ENCODE measurements at places on chromosomes 5 and 9.

- no peaks in the 10 kb centered on the region for H3K27me3 ChIP-seq
- H3K4me3 ChIP-seq: no peak overlapping the region
- no peaks in the 10 kb centered on the region for H3K36me3 ChIP-seq
- no peak for DNase-seq
These were observed 72.7 kb upstream of the ORM1 start for GRCh38 chr9:114250235-114250568.

- H3K4me1 ChIP-seq: peaks cover 62% of the 10 kb centered on the region
- H3K4me3 ChIP-seq: peak overlapping the region; percentile 58
- H3K27me3 ChIP-seq: no peaks in the 10 kb centered on the region
These were observed 138.9 kb downstream of the GADD45G start for GRCh38 chr9:89743573-89744254.

GRCh38 chr5:149147676-149148075, 6.4 kb downstream of the ABLIM3 start:
- no peak overlapping the region for H3K27ac ChIP-seq
- peaks cover 15% of the 10 kb centered on the region for H3K27me3 ChIP-seq
- no peak overlapping the region for H3K4me3 ChIP-seq
- DNase-seq: no peak
- no peaks in the 10 kb centered on the region for H3K4me1 ChIP-seq

DNA sequence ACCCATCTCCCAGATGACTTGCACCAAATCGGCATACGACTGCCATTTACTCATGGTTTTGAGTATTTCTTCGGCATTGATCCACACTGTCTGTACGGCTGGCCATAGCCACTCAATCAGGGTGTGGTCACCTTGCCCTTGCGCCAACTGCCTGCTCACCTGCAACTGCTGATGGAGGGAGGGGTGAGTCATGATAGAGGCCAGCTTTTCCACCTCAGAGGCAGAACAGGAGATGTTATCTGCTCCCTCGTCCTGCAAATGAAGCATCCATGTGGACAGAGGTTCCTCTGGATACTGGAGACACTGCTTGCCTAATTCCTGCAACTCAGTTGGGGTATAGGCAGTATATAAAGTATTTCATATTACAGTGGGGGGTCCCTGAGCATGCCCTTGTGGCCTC, 85.6 kb upstream of the ATP10B start:
- H3K27me3 ChIP-seq: no peaks in the 10 kb centered on the region
- no peak for DNase-seq
- no peaks in the 10 kb centered on the region for H3K4me1 ChIP-seq

GRCh38 chr9:117546894-117547678, 132.2 kb upstream of the ASTN2 start:
- no peak overlapping the region for H3K27ac ChIP-seq
- H3K27me3 ChIP-seq: peaks cover 2% of the 10 kb centered on the region
- H3K36me3 ChIP-seq: no peaks in the 10 kb centered on the region
- H3K4me3 ChIP-seq: no peak overlapping the region
- DNase-seq: no peak

- H3K27me3 ChIP-seq: peaks cover 20% of the 10 kb centered on the region
- peaks cover 13% of the 10 kb centered on the region for H3K36me3 ChIP-seq
- H3K4me1 ChIP-seq: peaks cover 7% of the 10 kb centered on the region
These were observed 704 bp downstream of the CCDC112 start for GRCh38 chr5:115295777-115296123.

GRCh38 chr5:42404366-42404765, 18.9 kb upstream of the GHR start:
- no peaks in the 10 kb centered on the region for H3K4me1 ChIP-seq
- no peak overlapping the region for H3K4me3 ChIP-seq
- DNase-seq: no peak
- no peak overlapping the region for H3K27ac ChIP-seq
- H3K27me3 ChIP-seq: no peaks in the 10 kb centered on the region
- H3K36me3 ChIP-seq: no peaks in the 10 kb centered on the region

DNA sequence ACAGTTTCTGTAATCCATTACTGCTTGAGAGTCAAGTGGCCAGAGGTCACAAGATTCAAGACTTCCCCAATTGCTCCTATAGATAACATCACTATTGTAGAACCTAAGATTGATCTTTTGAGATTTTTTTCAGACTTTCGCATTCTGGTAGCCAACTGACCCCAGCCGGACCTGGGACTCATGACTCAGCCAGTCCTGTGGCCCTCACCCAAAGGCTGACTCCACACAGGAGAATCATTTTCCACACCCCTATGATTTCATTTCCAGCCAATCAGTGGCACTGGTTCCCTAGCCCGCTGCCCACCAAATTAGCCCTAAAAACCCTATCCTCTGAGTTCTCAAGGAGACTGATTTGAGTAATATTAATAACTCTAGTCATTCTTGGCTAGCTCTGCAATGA, 36.2 kb downstream of the TARS1 start:
- H3K36me3 ChIP-seq: peaks cover 47% of the 10 kb centered on the region
- peaks cover 14% of the 10 kb centered on the region for H3K4me1 ChIP-seq
- no peaks in the 10 kb centered on the region for H3K27me3 ChIP-seq
- DNase-seq: no peak

GRCh38 chr9:136140966-136141365, 22.3 kb upstream of the TMEM250 start:
- H3K4me3 ChIP-seq: no peak overlapping the region
- no peaks in the 10 kb centered on the region for H3K4me1 ChIP-seq
- H3K36me3 ChIP-seq: no peaks in the 10 kb centered on the region
- H3K27ac ChIP-seq: no peak overlapping the region

DNA sequence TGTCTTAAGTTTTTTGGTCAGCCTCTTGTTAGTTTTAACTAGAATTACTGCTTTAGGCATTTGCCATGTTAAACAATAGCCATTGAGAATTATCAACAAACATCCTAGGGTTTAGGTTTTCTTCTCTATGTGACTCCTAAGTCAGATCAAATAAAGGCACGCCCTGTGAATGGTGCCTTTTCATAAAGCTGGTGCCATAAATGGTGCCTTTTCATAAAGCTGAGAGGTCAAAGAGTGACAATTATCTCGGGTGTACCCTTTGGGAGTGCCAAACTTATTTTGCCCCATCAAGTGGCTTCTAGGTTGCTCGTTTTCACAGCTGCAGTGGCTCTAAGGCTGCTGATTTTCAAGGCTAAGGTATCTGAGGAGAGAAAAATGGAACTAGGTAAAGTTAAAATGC, 391.6 kb downstream of the DMRTA1 start:
- no peaks in the 10 kb centered on the region for H3K36me3 ChIP-seq
- H3K27me3 ChIP-seq: no peaks in the 10 kb centered on the region
- H3K4me3 ChIP-seq: no peak overlapping the region
- no peak for DNase-seq
- no peak overlapping the region for H3K27ac ChIP-seq
- no peaks in the 10 kb centered on the region for H3K4me1 ChIP-seq

GRCh38 chr9:137744632-137745183, 125.9 kb downstream of the EHMT1 start:
- H3K27ac ChIP-seq: no peak overlapping the region
- no peaks in the 10 kb centered on the region for H3K27me3 ChIP-seq
- H3K4me3 ChIP-seq: no peak overlapping the region

DNA sequence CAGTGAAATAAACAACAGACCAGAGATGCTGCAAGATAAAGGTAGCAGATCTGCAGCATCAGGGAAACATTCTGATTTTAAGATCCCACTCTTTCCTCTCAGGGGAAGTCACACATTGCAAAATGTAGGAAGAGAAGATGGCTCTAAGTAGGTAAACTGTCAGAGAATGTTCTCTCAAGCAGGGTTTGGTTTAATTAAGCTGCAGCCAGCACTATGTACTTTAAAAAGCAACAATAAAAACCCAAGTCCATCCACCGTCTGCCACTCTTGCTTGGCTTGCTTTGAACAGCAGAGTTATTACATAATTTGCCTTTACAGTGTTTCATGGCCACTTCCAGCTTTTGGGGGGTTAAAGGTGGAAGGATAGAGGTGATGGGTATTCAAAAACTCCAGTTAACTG, 343.2 kb upstream of the DAP start:
- H3K27ac ChIP-seq: no peak overlapping the region
- H3K36me3 ChIP-seq: no peaks in the 10 kb centered on the region
- no peak overlapping the region for H3K4me3 ChIP-seq
- peaks cover 8% of the 10 kb centered on the region for H3K27me3 ChIP-seq
- no peak for DNase-seq

- H3K4me3 ChIP-seq: no peak overlapping the region
- H3K27me3 ChIP-seq: no peaks in the 10 kb centered on the region
- no peak for DNase-seq
- H3K4me1 ChIP-seq: no peaks in the 10 kb centered on the region
- H3K27ac ChIP-seq: no peak overlapping the region
These were observed 180.0 kb downstream of the MTRR start for GRCh38 chr5:8048920-8049319.

DNA sequence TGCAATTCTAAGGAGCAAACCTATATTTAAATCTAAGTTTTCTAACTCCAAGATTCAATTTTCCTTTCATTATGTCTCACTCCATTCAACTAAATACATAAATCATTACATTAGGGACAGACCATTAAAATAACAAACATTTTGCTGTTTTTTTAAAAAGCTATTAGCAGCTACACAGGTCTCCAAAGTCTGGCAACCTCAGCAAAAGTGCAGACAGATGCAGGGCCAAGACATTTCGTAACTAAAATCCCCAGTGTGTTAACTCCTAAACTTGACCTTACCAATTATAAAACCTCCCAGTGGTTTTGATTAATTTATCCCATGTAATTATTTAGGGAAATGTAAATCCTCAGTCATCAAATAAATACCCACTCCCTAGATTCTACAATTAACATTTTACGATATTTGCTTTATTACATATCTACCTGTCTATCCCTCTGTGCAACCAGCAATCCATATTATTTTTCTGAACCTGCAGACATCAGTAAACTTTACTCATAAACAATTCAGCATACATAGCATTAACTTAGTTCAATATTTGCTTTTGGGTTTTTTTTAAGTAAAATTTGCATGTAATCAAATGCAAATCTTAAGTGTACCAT, 64.7 kb downstream of the RGS7BP start:
- peaks cover 3% of the 10 kb centered on the region for H3K27me3 ChIP-seq
- H3K4me3 ChIP-seq: no peak overlapping the region
- no peaks in the 10 kb centered on the region for H3K36me3 ChIP-seq
- H3K4me1 ChIP-seq: no peaks in the 10 kb centered on the region

DNA sequence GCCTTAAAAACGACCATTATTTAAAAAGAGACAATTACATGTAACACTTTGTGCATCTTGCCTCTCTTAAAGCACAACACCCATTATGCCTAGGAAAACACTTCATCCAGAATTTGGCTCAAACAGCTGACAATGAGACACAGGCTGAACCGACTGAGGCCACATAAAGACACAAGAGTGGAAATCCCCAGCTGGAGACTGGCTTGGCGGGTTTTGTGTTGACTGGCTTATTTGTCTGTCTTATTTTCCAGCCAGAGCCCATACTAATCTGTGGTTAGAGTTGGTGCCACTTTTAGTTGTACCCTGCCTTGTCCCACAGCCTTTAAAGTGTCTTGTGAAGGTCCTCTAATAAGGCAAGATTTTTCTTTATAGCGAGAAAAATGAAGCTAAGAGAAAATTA, 21.2 kb downstream of the TRIM14 start:
- no peaks in the 10 kb centered on the region for H3K27me3 ChIP-seq
- H3K27ac ChIP-seq: peak overlapping the region; percentile 86
- peaks cover 48% of the 10 kb centered on the region for H3K4me1 ChIP-seq
- peak; percentile 74 for DNase-seq
- peaks cover 12% of the 10 kb centered on the region for H3K36me3 ChIP-seq

- H3K27ac ChIP-seq: no peak overlapping the region
- H3K4me1 ChIP-seq: peaks cover 12% of the 10 kb centered on the region
- H3K27me3 ChIP-seq: no peaks in the 10 kb centered on the region
- no peaks in the 10 kb centered on the region for H3K36me3 ChIP-seq
- no peak for DNase-seq
These were observed 10.0 kb downstream of the NAIF1 start for GRCh38 chr9:128056887-128057723.

DNA sequence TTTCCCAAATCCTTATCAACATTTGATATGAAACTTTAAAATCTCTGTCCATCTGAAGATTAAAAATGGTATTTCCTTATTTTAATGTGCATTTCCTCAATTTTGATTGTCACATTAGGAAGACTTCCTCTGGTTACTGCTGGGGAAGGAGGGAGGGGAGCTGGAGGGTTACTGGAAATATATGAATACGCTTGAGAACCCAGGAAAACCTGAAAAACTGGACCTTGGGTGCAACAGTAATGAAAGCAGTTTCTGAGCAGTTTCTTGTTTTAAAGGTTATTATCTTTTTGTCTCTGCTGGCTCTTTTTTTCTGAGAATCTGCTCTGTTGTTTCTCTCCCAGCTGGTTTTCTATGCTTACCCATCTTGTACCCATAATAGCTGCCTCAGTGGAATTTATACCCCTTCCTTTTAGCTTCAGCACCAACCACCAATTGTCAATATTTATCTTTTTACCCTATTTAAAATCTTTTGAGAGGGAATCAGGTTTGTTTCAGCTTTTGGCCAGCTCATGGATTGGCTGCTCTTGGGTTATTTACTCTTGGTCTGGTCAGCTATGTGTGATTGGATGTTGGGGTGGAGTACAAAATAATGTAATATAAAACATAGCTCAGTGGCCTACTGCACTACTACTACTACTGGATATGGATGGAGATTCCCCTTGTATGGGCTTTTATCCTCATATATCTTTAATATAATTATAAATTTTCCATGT, 67.4 kb downstream of the UNC13B start:
- H3K4me1 ChIP-seq: no peaks in the 10 kb centered on the region
- DNase-seq: no peak
- H3K27ac ChIP-seq: no peak overlapping the region
- no peaks in the 10 kb centered on the region for H3K36me3 ChIP-seq
- H3K27me3 ChIP-seq: peaks cover 38% of the 10 kb centered on the region

GRCh38 chr9:27888661-27889295, 315.5 kb upstream of the C9orf72 start:
- no peak overlapping the region for H3K27ac ChIP-seq
- H3K27me3 ChIP-seq: no peaks in the 10 kb centered on the region
- no peak overlapping the region for H3K4me3 ChIP-seq
- no peaks in the 10 kb centered on the region for H3K4me1 ChIP-seq
- DNase-seq: no peak

- no peaks in the 10 kb centered on the region for H3K27me3 ChIP-seq
- DNase-seq: no peak
- peak overlapping the region; percentile 57 for H3K4me3 ChIP-seq
- H3K36me3 ChIP-seq: no peaks in the 10 kb centered on the region
These were observed 49.4 kb downstream of the FNIP1 start for GRCh38 chr5:131747180-131748105.

GRCh38 chr9:31390403-31391025, 993.9 kb upstream of the ACO1 start:
- no peak for DNase-seq
- no peak overlapping the region for H3K27ac ChIP-seq
- H3K4me3 ChIP-seq: no peak overlapping the region
- peaks cover 2% of the 10 kb centered on the region for H3K4me1 ChIP-seq
- H3K27me3 ChIP-seq: no peaks in the 10 kb centered on the region
- H3K36me3 ChIP-seq: no peaks in the 10 kb centered on the region

GRCh38 chr9:69090946-69091345, 55.4 kb downstream of the FXN start:
- no peak overlapping the region for H3K4me3 ChIP-seq
- H3K27ac ChIP-seq: no peak overlapping the region
- H3K36me3 ChIP-seq: no peaks in the 10 kb centered on the region
- H3K27me3 ChIP-seq: no peaks in the 10 kb centered on the region

All from natural killer cell treated with Interleukin-12 subunit alpha and Interleukin-12 subunit beta and Interleukin-15 and Interleukin-18, amount 100 ng/mL, for 72 hours (primary cell).